ENCODE measurements at places on chromosomes 2 and 18.
A peak's percentile ranks its signal among the peaks of the same experiment; 100 is the strongest.

- peak; percentile 35 for DNase-seq
Observed at GRCh38 chr2:158191076-158191895, 89.6 kb downstream of the UPP2 start.

DNA sequence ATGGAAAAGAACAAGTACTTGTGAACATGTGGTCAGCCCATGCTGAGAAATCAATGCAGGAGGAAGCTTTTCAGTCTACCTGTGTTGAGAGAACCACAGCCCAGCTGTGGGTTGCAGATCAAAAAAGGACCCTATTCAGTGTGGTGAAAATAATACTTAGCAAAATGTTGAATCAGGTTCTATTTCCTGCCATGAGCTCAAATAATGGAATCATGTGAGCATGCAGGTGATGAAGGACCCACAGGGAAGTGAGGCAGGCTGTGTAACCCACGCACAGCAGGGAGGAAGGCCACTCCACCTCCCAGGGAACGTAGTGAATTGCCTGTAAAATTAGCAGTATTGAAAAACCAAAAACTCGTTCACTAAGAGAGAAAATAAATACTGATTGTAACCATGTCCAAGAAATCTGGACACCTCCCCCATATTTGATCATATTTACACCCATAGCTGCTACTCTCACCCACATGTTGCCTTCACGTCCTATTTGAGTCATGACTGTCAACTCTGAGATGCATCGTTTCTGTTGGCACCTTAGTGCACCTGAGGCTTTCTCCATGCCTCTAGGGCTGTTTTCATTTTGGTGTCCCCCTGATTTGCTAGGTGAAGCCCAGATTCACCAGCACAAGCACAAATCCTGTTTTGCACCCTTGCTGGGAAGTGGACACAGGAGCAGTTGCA, 20.5 kb upstream of the BCL2L11 start:
- DNase-seq: no peak

DNA sequence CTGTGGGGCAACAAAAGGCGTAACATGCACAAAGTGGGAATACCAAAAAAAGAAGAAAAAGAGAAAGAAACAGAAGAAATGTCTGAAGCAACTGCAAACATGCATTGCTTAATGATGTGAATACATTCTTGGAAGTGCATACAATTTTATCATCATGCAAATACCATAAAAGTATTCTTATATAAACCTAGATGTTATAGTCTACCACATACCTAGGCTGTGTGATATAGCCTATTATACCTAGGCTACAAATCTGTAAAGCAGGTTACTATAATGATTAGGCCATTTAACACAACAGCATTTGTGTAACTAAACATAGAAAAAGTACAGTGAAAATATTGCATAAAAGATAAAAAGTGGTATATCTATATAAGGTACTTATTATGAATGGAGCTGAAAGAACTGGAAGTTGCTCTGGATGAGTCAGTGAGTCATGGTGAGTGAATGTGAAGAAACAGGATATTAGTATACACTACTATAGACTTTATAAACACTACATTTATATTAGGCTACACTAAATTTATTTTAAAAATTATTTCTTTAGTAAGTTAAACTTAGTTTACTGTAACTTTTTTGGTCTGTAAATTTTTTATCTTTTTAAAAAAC, 319.4 kb upstream of the KCNH7 start:
- DNase-seq: no peak

- no peak for DNase-seq
Observed at GRCh38 chr18:58975296-58975695, 110.6 kb downstream of the ZNF532 start.

DNA sequence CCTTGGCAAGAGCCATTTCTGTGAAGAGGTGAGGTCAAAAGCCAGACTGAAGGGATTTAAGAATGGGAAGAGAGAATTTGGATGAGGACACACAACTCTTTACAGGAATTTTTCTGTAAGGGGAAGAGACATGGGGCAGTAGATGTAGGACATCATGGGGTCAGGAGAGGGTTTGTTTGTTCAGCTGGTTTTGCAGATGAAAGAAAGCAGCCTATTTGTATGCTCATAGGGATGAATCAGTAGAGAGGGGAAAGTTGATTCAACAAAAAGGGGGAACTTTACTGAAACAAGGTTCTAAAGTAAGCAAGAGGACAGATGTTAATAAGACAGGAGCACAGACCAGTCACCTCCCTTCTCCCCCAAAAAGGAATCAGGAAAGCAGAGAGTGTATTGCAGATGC, 11.2 kb downstream of the SCG2 start:
- DNase-seq: no peak

DNA sequence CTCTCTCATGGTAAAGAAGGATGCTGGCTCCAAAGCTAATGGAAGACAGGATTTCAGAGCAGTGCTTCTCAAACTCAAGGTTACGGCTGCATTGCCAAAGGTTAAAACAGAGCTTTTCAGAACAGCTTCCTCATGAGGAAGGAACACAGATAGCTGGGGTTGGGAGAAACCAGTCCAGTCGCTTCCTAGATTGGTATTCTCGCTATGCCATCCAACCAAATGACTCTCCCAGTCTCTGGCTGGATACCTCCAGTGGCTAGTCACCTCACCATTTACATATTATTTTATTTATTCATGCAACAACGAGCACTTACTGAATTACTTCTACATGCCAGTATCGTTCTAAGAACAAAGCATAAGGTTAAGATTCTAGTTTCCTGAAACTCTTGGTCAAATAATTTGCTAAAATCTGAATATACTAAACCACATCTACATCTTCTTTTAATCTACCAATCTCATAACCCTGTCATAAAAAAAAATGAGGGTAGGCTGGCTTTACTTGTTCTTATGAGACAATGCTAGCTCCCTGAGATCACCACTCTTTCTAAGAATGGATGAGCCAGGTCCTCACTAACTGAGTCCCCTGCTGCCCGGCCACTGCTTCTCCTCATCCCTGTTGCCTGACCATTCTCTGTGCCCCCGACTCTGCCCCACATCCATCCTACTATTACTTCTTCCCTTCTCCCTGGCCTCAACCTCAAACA, 20.4 kb downstream of the KDSR start:
- DNase-seq: no peak

- no peak for DNase-seq
Observed at GRCh38 chr18:49841236-49842217, 28.2 kb upstream of the ACAA2 start.

- DNase-seq: no peak
Observed at GRCh38 chr2:101947374-101947773, 44.4 kb upstream of the IL1R2 start.

Data from activated naive CD4-positive, alpha-beta T cell treated with anti-CD3 and anti-CD28 coated beads, Interleukin-2, amount 50 U/mL, for 16 hours (primary cell).